ENCODE measurements at places on chromosomes 16 and 17.
A peak's percentile ranks its signal among the peaks of the same experiment; 100 is the strongest.

- DNase-seq: no peak
Observed at GRCh38 chr16:10297341-10298006, 88.4 kb upstream of the ATF7IP2 start.

DNA sequence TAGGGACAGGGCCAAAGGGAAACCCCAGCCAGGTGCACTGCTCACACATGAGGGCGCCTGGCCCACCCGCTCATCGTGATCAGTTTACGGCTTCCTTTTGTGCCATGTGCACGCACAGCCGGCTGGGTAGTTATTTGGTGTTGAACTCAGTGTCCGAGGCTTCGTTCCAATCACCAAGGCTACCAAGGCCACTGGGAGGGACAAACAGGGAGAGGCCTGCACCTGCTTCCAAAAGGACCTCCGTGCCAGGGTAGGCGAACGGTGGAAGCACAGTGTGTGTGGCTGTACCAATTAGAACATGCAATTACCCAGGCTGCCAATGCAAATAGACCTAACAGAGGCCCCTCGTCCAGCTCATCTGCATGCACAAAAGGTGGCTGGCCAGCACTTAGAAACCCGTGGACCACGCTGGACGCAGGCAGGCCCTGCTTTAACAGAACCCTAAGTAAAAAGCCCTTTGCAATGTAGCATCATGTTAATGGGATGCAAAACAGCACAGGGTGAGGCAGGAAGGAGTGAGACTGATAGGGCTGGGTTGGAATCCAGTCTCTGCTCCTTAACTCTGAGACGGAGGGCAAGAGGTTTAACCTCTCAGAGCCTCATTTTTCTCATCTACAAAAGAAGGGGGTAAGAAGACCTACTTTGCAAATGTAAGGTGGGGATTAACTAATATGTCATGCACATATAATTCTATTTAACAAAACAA lies 204.0 kb downstream of the XYLT1 start:
- no peak for DNase-seq

DNA sequence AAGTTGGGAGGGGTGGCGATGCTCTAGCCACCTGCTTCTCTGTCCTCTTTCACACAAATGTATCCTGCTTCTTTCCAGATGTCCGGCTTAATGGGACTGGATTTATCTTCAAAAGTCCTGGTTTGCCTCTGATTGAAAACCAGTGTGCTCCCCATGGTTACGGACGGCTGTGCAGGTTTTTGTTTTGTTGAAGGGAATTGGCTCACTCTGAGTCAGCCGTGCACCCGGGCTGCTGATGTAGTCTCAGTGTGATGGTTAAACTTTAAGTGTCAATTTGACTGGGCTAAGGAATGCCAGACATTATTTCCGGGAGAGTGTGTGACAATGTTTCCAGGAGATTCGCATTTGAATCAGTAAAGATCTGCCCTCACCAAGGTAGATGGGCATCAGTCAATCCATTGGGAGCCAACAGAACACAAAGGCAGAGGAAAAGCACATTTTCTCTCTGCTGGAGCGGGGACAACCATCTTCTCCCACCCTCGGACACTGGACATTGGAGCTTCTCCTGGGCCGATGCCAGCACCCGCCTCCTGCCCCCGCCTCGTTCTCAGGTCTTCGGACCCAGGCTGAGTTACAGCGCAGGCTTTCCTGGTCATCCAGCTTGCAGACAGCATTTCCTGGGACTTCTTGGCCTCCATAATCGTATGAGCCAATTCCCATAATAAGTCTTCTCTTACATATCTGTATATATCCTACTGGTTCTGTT lies 126.9 kb upstream of the TNRC6C start:
- no peak for DNase-seq

DNA sequence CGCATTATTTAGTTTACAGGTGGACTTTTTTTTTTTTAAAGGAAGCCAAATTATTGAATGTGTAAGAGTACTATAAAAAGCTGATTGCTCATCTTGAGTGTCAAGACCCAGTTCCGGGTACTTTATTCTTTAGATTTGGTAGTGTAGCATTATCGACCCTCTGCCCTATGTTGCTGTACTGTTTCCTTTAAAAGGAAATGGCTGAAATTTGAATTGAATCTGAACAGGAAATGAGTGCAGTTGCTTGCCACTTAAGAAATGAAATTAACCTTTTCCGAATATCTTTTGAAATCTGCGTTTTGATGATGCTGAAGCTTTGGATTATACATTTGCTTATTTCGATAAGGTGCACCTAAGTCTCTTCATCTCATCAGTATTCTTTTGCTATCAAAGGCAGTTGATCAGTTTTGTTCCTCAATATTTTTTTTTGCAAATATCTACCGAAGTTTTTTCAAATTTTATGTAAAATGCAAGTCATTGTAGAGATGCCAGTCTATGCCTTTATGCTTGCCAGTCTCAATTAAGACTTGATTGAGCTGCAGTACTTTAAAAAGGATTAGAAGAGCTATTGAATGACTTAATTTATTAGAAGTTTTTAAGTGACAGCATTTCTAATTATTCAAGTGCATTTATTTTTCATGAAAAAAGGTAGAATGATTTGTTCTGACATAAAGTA lies 1.8 kb downstream of the GGNBP2 start:
- no peak for DNase-seq

DNA sequence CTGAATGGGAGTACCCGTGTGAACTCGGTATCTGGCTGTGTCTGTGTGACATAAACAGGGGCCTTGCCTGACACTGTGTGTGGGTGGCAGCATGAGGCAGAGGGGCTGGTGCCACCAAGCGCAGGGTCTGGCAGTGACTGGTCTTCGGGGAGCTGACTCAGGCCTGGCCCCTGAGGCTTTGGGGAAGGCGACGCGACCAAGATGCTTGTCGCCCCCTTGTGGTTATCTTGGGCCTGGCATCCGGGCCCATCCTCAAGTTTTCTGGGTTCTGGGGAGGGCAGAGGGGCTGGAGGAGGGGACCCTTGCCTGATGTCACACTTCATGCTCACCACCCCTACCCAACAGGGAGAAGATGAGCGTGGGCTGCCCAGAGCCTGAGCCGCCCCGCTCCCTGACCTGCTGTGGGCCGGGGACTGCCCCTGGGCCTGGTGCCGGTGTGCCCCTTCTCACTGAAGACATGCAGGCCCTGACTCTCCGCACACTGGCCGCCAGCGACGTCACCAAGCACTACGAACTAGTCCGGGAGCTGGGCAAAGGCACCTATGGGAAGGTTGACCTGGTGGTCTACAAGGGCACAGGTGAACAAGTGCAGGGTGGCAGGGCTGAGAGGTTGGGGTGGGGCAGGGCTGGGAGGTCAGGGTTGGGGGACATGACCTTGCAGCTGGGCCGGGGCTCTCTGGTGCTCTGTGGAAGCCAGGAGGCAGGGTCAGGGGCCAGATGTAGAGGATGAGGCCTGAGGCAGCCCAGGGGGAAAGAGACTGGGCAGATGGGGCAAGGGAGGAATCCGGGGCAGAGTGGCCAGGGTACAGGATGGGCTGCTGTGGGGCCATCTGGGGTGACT lies 24.9 kb downstream of the SBK1 start:
- DNase-seq: peak; percentile 67

GRCh38 chr16:12881182-12881581 lies 20.2 kb upstream of the SHISA9 start:
- DNase-seq: no peak

DNA sequence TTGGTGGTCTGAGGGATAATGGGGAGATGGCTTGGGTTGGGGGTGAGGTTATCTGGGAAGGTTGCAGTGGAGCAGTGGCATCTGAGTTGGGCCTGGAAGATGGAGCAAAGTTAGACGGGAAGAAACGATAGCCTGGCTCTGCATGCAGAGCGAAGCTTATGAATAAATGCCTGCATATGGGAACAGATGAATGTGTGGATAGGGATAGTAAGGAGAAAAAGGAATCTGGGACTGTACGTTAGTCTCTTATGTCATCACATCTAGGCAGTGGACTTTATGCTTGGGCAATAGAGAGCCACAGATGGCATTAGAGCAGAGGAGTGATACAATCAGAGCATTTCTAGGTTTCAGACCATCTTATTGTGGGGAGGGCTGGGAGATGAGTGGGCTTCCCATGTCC lies 33.0 kb downstream of the CPNE2 start:
- no peak for DNase-seq

GRCh38 chr16:66660422-66661209 lies 35.9 kb downstream of the CMTM4 start:
- no peak for DNase-seq

DNA sequence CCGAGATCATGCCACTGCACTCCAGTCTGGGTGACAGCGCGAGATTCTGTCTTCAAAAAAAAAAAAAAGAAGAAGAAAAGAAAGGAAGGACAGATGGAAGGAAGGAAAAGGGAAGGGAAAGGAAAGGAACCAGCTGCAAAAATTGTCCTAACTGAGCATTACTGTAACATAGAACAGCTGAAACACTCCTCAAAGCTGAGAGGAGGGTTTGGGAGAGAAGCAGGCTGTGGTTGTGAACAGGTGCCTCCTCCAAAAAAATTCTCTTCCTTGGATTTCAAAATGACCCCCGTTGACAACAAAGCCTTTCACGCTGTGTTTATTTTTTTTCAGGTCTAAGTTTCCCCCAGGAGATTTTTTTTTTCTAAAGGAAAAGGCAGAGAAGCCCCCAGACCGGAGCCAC lies 541.4 kb downstream of the WWOX start:
- no peak for DNase-seq

GRCh38 chr16:59697761-59698160 lies 963.6 kb upstream of the GOT2 start:
- DNase-seq: no peak

GRCh38 chr16:30748634-30749445 lies 615 bp downstream of the PHKG2 start:
- no peak for DNase-seq

DNA sequence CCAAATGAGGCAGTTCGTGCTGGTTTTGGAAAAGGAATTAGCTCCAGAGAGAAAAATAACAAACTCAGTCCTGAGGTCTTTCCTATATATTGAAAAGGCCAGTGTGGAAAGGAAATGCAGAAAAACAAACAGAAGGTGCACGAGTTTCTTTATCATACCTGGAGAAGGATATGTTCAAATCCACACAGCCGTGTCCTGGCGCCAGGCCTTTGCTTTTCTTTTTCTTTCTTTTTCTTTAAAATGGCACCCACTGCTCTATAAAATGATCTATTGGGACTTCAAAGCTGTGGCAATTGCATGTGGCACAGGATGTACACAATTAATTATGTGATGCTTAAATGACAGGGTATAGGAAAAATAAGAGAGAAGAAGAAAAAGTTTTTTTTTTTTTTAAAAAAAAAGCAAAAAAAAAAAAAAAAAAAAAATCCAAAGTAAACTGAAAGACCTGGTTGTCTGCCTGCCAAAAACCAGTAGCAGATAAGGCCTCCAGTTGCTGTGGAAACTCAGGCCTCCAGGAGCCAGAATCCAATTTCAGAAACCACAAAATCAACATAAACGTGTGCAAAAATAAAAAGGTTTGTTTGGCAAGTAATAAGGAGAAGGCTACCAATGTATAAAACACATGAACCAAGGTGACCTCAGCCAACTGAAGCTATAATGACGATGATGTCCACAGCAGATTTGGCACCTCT lies 957.6 kb upstream of the SOX9 start:
- no peak for DNase-seq

- DNase-seq: no peak
Observed at GRCh38 chr17:57008958-57009357, 31.0 kb downstream of the SCPEP1 start.

DNA sequence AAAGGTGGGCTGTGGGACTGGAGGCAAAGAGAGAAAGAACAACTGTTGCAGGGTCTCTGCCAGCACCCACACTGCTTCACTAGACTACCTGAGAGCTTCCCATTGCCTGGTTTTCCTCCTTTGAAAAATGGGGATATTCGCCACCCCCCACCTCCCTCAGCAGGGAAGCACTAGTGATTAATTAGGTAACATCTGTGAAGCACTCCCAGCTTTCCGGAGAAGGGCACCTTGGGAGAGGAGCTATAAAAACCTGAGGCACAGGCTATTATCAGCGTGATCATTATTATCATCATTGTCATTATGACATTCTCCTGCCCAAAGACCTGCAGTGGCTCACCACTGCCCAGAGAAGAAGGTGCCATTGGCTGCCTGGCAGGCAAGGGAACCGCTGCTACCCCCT lies 83.5 kb downstream of the XYLT1 start:
- no peak for DNase-seq

- no peak for DNase-seq
Observed at GRCh38 chr16:53966821-53967571, 263.0 kb downstream of the FTO start.

DNA sequence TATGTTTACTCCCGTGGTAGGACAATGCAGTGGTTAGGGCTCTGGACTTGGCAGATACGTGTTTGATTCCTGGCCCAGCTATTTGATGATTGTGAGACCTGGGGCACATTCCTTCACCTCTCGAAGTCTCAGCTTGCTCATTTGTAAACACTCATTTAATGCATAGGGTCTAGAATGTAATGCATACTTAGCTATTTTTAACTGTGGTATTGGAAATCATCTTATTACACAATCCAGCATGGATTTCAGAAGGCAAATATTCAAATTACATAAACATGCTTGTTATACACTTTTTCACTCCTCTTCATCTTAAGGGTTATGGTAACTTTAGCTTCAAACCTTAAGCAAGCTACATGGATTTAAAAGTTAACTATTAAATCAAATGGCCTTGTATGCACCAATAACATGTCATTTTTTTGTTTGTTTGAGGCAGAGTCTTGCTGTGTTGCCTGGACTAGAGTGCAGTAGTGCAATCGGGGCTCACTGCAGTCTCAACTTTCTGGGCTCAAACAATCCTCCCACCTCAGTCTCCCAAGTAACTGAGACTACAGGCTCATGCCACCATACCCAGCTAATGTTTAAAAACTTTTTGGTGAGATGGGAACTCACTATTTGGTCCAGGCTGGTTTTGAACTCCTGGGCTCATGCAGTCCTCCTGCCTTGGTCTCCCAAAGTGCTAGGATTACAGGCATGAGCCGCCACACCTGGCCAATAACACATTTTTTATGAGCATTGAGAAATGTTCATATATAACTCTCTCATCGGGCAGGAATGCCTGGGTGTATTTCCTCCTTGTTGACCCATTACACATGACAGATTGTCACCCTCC lies 52.5 kb downstream of the VAT1L start:
- DNase-seq: no peak

- no peak for DNase-seq
Observed at GRCh38 chr17:13869331-13869940, 199.9 kb upstream of the COX10 start.

DNA sequence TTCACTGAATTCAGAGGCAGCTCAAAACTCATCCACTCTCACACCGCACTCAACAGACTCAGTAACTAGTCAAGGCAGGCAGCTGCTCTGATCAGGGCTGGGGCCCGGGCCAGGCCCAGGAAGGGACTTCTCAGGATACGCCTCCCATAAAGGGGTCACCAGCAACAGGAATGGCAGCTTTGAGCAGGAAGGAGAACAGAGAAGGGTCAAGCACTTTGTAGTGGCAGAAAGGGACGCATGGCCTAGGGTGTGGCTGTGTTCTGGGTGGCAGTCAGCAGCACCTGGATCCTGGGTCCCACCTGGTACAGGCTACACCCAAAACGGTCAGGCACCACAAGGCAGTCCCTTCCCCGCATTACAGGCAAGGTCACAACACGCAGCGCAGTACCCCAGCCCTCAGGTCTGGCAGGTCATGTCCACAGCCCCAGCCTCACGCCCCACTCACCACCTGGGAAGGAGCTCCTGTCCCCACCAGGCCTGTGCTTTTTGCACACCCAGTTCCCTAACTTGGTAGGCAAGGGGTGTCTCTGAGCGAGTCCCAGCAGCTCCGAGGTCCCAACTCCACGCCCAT lies 99.7 kb downstream of the ZNF778 start:
- DNase-seq: no peak

- DNase-seq: no peak
Observed at GRCh38 chr17:70938336-70938735, 769.0 kb downstream of the KCNJ2 start.
